ENCODE measurements at places on chromosomes 3 and 15.

GRCh38 chr3:56629451-56629850 is 53.6 kb downstream of the TASOR start:
- DNase-seq: no peak

- no peak for DNase-seq
Measured at GRCh38 chr3:40546816-40547215, 22.1 kb downstream of the ZNF621 start.

DNA sequence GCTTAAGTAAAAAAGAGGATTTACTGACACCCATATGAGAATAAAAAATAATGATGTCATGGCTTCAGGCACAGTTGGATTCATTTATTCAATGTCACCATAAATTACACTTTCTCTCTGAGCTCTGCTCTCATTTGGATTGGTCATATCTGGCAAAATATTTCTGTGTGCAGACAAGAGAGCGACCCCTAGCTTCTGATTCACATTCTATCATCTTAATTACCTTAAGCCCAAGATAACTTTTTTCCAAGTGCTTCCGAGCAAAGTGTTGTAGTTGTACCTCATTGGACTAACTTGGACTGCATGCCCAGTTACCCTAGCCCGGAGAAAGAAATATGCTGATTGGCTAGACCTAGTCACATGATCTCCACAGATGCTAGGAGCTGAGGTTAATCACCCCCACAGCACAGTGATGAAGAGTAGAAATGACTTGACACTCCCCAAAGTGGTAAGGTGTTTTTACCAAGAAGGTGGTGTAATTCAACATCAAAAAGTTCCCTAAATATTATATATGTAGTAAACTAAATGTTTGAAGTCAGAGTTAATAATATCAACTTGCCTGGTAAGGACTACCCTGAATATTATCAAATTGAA is 552.2 kb upstream of the SUCLG2 start:
- DNase-seq: no peak

GRCh38 chr3:126932188-126932931 is 50.6 kb upstream of the PLXNA1 start:
- DNase-seq: no peak

DNA sequence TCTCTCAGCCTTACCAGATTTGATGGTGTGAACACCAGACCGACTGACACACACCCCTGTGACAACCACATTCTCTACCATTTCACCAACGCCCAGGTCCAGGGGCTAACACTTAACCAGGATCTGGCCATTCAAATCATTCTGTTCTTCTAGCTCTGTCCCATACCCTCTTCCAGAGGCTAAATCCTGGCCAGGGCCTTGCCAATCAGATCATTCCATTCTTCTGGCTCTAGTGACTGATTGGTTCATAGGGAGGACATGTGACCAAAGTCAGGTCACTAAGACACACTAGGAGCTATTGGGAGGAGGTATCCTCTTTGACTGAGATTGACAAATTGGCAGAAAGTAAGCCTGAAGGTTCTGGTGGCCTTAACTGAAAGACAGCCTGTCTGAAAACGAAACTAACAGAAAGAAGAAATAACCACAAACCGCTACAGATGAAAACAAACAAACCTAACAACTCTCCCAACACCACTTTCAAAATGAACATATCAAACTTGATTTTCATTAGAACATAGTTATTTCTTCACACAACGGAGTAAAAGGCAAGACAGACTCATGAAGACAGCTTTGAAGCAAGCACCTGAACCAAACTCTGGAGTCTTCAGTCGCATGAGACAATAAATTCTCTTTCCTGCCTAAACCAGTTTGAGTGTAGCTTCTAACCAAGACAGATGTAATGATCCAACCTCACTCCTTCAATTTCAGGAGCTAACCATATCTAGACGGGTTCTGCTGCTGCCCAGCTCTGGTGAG is 68.5 kb downstream of the TRANK1 start:
- DNase-seq: no peak

GRCh38 chr3:178288074-178288473 is 248.2 kb upstream of the KCNMB2 start:
- DNase-seq: no peak

- no peak for DNase-seq
Measured at GRCh38 chr15:27820232-27820631, 278.9 kb downstream of the OCA2 start.

DNA sequence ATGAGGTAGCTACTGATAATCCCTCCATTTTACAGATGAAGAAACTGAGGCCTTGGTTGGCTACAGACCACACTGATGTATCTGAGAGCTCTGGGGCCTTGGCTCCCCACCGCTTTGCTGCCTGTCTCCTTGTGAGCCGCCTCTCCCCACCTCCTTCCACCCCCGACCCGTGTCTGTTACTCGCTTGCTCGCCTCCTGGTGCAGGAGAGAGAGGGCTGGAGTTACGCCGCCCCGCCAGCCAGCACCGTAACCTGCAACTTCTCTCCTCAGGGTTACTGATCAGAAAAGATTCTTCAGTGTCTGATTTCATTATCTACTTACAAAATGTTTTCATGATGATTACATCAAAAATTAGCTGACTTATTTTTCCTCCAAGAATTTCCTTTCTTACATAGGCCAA is 34.1 kb downstream of the TM2D3 start:
- DNase-seq: no peak

- DNase-seq: no peak
Measured at GRCh38 chr15:66803182-66803729, 101.2 kb downstream of the SMAD6 start.

- DNase-seq: no peak
Measured at GRCh38 chr15:35724626-35725025, 178.7 kb upstream of the DPH6 start.

- DNase-seq: no peak
Measured at GRCh38 chr3:119809249-119810017, 27.5 kb downstream of the NR1I2 start.

DNA sequence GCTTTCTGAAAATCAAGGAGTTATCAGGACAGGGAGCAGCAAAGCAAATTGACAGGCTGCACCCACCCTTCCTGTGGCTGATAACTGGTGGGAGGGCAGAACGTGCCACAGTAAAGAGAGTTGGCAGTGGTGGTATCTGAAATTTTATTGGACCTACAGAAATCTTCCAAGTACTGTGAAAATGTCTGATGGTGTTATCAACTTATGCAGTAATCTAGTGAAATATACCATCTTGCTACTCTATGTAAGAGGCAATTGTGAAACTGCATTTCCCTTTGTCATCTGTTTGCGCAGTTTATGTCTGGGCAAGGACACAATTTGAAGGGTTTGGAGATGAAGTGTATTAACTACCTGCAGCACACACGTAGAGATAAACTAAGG is 1.5 kb downstream of the PLCL2 start:
- DNase-seq: no peak

- no peak for DNase-seq
Measured at GRCh38 chr3:71011565-71012287, 571.8 kb downstream of the FOXP1 start.

- DNase-seq: peak; percentile 30
Measured at GRCh38 chr3:136194409-136195257, 1.5 kb downstream of the MSL2 start.

DNA sequence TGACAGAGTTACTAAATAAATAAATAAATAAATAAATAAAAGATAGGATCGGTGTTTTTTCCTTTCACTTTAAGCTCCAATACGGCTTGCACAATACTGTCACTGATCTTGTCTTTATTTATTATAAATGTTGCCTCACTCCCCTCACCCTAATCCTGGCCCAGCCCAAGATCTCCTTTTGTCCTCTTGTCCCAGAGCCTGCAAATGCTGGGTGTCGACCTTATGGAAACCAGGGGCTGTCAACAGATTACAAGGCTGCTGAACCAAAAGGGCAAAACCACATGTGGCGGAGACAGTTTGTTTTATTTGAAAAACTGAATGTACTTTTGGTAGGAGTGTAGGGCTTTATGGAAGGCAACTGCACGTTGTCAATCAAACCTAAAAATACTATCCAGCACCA is 75.9 kb downstream of the RFTN1 start:
- DNase-seq: no peak

GRCh38 chr3:124784686-124785382 is 54.6 kb downstream of the UMPS start:
- DNase-seq: no peak

GRCh38 chr15:27268923-27269322 is 297.9 kb downstream of the GABRG3 start:
- DNase-seq: no peak

DNA sequence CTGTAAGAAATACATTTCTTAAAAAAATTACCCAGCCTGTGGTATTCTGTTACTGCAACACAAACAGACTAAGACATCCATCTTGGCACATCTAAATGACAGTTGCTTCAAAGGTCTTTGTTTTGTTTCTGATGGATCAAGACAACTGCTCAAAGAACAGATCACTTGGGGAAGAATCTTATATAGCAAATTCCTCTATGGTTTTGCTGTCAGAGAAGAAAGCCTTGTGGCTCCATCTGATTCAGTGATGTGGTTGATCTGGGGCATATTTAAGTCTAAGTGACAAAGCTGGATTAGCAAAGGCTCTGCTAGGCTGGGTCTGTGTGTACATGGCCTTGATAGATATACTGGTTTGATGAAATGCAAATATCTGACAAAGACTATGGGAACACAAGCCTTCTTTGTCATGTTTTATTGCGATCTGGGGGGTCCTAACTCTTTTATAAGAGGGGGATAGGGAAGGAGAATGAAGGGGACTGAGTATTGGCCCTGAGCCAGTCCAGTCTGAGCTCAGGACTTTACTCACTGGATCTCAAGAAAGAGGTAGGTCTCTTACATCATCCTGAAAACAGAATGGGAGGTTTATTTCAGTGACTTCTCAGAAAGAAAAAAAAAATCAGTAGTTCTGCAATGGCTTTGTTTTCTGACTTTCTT is 14.3 kb upstream of the LIMD1 start:
- DNase-seq: no peak
